ENCODE measurements at places on chromosomes 13 and 19.

DNA sequence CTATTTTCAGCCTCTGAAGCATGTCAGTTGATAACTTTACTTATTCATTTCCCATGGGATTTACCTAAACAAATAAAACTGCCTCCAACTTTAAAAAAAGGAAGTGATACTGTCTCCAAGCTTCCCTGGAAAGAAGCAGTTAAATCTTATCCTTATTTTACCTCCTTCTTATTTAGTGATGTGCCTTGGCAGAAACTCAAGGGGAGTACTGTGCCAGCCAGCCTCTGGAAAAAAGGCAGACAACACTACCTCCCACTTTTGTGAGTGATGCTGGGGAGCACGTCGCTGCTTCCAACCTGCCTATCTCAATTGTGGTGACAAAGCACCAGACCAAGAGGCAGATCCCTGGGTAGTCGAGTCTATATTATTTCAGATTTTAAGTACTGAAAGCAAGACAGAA is 765.6 kb downstream of the DIAPH3 start:
- DNase-seq, result no peak

DNA sequence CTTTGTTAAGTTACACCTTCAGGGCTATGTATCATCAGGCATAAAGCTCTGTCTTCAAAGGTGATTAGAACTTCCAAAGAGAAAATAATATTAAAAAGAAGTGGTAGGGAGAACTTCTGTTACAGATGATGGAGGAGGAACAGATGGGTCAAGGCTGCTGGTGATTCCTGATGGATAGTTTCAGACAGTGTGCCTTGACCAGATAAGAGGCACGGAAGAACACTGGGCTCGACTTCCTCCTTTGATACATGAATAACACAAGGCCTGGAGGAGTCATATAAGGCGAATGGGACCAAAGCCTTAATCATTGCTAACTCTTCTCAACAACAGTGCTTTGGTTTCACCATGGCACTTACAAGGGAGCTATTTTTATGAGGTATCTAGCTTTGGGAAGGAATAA is 128.1 kb upstream of the RXFP2 start:
- DNase-seq, result no peak

DNA sequence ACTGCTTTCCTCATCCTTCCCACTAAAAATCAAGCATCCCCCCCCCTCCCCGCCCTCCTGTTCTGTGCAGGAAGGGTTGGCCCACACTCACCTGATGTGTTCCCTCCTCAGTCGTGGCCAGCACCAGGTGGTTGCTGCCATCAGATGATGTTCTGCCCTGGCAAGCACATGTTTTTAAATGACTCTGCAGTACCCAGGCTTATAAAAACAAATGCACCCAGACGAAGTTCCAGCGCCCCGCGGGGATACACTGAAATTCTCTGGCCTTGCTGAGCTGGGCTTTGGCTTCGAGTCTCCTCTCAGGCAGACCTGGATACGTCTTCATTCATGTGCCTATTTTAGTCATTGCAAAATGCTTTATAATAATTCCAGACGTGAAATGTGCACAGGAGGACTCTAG is 316.3 kb downstream of the DLEU7 start:
- DNase-seq, result no peak

DNA sequence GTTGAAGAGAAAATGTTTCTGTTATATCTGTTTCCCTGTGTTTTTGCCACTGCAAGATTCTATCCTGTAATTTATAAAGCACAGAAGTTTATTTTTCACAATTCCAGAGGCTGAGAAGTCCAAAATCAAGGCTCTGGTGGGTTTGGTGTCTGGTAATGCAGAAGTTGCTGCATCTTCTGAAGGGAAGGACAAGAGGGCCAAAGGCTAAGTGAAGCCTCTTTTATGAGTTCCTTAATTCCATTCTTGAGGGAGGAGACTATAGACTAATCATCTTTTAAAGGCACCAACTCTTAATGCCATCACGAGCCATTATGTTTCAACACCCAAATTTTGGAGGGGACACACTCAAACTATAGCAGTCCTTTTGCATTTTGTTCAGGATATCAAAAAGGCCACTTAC is 34.1 kb upstream of the WDFY2 start:
- no peak for DNase-seq

DNA sequence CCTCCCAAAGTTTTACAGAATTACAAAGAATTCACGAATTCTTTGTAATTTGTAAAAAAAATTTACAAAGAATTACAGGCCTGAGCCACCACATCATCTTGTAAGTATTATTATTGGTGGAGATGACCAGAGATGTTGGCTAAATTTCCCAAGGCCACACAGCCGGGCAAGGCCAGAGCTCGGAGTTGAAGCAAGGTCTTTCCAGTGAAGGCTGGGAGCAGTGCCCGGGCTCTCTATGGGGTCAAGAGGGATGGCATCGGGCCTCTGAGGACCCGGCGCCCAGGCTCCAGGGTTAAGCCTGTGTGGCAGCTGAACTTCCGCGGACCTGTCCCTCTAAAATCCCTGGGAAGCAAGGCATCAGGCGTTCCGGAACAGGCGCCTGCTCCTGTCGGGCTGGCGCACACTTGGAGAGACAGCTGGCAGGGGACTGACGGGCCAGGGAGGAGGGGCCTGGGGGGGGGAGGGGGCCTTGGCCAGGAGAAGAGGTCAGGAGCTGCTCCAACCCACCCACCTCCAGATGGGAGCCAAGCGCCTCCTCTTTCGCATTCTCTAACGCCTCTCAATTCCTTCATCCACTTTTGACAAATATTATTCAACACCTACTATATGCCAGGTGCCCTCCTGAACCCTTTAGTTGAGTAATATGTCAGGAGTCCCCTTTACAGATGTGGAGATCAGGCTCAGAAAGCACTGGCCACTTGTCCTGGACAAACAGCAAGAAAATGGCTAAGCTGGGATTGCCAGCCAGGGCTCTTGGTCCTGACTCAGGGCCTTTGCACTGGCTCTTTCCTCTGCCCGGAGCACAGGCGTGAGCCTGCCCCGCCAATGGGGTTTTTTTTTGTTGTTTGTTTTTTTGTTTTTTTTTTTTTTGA is 36.8 kb upstream of the SEMA6B start:
- no peak for DNase-seq

- no peak for DNase-seq
Measured at GRCh38 chr19:5811117-5811516, 6.2 kb downstream of the NRTN start.

GRCh38 chr19:3516675-3517207 is 10.6 kb downstream of the FZR1 start:
- no peak for DNase-seq

DNA sequence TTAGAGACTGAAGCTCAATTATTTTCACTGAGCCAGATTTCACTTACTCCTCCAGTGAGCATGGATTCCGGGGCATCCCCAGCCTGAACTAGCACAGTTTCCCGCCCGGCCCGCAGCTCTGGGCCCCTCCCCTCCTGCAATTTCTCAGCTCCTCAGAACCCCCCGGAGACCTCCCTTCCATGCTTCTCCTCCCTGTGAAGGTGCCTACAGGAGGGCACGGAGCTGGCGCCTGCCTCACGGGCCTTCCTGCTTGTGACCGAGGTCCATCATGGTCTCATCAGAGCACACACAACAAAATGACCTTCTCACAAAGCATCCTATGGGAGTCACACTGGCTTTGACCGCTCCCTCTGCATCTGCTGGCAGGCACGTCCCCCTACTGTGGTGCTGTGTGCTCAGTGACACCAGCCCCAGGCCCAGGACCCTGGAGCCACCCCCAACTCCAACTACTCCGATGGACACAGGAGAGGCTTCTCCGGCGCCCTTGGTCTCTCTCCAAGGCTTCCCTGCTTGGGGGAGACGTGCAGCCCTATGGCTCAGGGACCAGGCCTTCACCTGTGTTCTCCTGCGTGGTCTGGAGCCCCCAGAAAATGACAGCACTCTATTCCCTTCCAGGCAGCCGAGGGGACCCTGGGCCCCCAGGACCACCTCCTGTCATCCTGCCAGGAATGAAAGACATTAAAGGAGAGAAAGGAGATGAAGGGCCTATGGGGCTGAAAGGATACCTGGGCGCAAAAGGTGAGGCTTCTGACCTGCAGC is 77.1 kb downstream of the RAB20 start:
- DNase-seq, result no peak

DNA sequence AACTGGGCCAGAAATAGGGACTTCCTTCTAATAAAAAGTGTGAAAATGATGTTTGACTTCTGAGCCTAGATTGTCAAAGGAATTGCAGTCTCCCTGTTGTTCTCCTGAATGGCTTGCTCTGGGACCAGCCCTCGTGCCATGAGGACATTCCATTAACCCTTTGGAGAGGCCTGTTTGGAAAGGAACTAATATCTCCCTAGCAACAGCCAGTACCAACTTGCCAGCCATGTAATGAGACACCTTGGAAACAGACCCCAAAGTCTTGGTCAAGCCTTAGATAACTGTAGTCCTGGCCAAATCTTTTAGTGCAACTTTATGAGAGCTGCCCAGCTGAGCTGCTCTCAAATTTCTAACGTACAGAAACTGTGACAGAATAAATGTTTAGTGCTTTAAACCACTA is 8.2 kb upstream of the SIAH3 start:
- DNase-seq, result no peak

- no peak for DNase-seq
Measured at GRCh38 chr19:13022859-13023636, 27.8 kb downstream of the NFIX start.

DNA sequence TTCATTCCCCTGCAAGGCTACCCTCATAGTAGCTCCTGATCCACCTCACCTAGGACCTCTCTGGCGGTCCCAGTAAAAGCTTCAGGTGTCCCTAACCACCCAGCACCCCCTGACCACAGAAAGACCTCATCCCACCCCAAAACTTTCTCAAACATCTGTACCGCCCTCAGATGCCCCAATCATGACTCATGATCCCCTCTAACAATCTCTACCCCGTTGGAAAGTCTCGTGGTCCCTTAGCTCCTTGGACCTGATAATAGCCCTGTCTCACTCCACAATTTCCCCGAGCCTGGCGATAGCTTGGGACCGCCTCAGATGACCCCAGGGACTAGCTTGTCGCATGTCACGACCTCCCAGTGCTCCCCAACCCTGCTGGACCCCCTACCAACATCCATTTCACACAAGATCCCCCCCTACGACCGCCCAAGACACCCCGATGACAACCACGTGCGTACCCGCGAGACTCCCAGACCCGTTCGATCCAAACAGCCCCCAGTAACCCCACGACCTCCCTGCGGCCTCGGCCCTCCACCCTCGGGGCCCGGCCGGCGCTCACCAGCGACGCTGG is 450 bp downstream of the NDUFA11 start:
- no peak for DNase-seq

DNA sequence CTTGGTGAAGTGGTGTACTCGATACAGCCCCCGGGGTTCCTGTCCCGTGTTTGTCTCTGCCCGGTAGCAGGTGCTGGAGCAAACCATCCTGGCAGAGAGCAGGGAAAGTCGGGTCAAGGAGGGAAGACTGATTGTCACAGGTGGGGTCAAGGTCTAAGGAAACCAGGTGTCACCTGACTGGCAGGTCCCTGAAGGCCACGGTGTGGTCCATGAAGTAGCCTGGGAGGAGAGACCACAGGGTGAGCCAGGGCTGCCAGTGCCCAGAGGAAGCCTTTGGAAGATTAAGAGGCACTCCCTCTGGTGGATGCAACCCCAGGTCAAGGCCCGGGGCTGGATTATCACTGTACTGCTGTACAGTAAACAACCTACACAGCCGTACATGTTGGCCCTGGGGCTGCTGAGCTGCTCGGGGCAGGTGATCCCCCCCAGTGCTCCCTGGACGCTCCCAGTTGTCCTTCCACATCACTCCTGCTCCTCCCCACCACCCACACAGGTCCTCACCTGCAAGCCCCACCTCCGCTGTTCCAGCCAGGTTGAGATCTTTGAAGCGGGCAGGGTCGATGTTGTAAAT is 6.0 kb upstream of the CCER2 start:
- DNase-seq, result no peak

DNA sequence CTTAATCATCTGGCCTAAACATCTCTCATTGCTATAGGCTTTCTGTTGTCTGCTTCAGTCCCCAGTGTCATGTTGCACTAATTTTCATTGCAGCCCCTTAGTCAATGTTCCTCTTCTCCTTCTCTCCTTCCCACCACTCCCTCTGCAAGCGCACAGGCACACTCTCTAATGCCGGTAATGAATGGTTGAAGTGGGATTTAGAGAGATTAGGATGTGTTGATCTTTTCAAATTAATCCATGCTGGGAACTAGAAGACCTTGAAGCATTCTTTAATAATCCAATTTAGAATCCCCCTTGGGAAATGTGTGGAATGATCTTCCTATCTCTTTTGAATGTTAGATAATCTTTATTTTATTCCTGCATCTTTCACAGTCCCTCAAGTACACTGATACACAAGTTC is 33.2 kb upstream of the NDFIP2 start:
- DNase-seq, result no peak

GRCh38 chr19:18846862-18847548 is 15.2 kb downstream of the UPF1 start:
- peak; percentile 77 for DNase-seq

GRCh38 chr13:95003019-95003813 is 290.9 kb upstream of the SOX21 start:
- no peak for DNase-seq

GRCh38 chr13:110907301-110907700 is 7.6 kb downstream of the ANKRD10 start:
- DNase-seq, result no peak

GRCh38 chr13:20847296-20847695 is 55.2 kb downstream of the XPO4 start:
- no peak for DNase-seq

- no peak for DNase-seq
Measured at GRCh38 chr19:34960103-34960805, 3.8 kb downstream of the ZNF792 start.
